Melanocyte of skin (primary cell): ENCODE measurements at places on chromosomes 5 and 9. TPM values are rescaled to one million over a fixed set of nuclear protein-coding genes. Genes with fewer than 3 reads are reported as not detected.

The IFNA6 gene
- total RNA-seq, result not detected in 2 replicates

The SOWAHA gene
- not detected in 2 replicates for total RNA-seq

The TXN gene
- total RNA-seq, result 427 and 524 TPM in 2 replicates

The AIF1L gene
- 39.6 and 58.8 TPM in 2 replicates for total RNA-seq
